ENCODE measurements at places on chromosomes 4 and X.

- DNase-seq: no peak
Observed at GRCh38 chrX:46770000-46770816, 11.3 kb upstream of the SLC9A7 start.

GRCh38 chrX:47633689-47634590, 4.2 kb upstream of the CFP start:
- no peak for DNase-seq

GRCh38 chr4:127238956-127239475, 393.7 kb upstream of the INTU start:
- no peak for DNase-seq

DNA sequence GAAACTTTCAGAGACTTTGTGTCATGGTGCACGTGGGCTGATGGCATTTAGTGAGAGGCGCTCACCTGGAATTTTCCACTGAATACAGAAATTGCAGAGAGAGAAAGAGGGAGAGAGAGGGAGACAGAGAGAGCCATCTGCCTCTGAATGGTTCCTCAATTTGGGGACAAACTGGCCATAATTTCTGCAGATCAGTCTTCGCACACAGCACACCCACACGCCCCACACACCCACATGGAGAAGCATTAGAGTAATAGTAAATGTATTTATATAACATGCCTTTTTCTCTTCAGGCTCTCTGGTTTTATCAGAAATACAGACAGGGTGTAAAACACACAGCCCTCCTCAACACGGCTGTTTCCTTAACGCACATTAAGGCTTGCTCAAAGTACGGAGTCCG, 38.6 kb downstream of the PRKX start:
- DNase-seq: no peak

GRCh38 chr4:65241257-65241997, 428.9 kb downstream of the EPHA5 start:
- no peak for DNase-seq

DNA sequence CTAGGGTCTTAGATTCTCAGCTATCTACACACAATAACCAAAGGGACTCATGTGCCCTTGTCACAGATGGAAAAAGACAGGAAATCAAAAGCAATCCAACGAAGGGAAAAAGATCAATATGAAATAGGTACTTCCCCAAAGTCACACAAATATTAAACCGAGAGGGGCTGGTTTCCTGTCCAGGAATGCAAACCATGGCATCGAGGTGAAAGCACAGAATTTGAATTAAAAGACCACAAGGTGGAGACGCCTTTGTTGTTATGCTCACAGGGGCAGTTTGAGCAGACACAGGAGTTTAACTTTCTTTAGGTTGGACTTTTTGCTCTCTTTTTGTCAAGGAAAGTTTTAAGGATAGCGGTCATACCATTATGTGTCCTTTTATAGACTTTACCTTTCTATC, 14.3 kb downstream of the H2BW1 start:
- no peak for DNase-seq

DNA sequence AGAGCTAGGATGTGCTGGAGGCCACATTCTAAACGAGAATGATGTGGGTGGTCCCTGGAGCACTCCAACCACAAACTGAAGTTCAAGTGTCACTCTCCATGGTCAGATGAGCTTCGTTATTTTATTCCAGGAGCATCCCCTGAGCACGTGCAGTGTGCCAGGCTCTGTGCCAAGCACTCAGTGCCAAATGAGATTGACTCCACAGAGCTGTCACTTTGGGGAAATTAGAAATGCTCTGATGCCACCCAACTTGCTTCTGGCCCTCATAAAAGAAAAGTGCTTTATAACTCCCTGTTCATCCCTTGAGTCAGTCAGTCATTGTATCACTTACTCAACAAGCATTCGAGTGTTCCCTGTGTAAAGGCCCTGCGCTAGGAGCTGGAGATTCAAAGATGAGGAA, 91.2 kb downstream of the RTL5 start:
- DNase-seq: no peak

DNA sequence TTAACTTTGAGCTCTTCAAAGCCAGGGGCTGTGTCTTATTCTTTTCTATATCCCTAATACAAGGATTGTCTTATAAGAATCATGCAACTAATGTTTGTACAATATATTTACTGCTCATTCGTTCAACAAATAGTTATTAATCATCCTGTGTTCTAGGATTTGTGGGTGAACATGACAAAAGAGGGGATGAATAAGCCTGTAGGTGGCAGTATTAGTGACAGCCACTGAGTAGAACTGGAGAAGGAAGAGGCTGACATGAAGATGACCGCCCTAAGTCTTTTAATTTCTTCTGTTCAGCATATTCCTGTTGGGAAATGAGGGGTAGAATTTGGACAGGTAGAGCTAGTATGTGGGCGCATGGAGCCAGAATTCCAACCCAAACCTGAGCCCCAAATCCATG, 11.9 kb upstream of the LINC00632 start:
- no peak for DNase-seq

DNA sequence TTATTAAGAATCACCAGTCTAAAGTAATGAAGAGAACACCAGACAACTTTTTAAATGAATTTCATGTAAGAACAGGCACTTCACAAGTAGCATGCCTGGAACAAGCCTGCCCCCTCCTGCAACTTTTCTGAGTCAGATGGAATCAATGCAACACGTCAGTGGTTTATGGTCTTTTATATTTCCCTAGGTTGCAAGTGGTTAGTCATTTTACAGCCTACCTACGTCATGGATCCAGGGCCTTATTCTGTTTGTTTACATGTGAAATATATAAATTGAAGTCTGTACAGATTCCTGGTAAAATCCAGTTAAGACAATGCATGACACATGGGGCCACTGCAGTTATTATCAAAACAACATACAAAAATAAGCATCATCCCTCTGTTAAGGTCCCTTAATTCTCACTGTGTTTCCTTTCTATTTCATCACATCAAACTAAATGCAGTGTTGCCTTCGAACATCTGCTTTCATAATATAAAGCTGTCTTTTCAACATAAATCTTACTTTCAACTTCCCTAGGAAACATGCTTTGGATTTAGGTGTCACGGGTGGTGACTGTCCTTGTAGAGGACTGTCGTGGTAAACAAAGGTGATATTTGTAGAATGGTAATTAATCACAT, 309.3 kb downstream of the FRMPD4 start:
- DNase-seq: no peak

- DNase-seq: no peak
Observed at GRCh38 chrX:31136144-31136611, 64.3 kb upstream of the FTHL17 start.

DNA sequence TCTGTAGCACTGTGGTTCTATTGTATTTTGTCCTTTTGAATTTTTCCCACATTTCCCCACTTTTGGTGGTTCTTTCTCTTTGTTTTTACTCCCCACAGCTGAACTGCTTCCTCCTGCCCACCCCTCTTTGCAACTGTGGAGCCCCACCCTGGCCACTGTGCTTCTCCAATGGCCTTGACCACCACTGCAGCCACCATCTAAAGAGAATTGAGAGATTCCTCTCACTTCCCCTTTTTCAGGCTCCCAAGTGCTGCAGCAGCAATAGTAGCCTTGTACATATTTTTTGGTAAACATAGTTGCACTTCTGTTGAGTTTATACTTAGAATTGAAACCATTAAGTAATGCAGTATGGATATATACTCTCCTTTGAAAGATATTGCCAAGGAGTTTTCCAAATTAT, 51.3 kb upstream of the FRMPD3 start:
- no peak for DNase-seq

DNA sequence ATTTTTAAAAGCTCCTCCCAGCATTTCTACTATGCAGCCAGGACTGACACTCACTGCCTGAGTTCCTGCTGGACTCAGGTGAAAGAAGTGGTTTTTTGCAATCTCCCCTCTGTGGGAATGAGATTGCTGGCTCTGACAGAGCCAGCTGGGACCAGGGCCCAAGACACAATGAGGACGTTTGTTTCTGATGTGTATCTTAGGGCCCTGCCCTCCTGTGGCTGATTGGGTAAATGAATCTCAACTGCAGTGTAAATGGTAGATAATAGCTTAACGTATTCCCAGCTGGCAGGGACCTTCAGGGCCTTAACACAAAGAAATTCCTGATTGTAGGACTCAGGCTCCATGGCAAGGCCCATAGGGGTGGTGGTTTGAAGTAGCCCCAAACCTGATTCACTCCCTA, 85.8 kb upstream of the PRPS1 start:
- no peak for DNase-seq

GRCh38 chr4:166315721-166316467, 442.9 kb downstream of the TLL1 start:
- no peak for DNase-seq

DNA sequence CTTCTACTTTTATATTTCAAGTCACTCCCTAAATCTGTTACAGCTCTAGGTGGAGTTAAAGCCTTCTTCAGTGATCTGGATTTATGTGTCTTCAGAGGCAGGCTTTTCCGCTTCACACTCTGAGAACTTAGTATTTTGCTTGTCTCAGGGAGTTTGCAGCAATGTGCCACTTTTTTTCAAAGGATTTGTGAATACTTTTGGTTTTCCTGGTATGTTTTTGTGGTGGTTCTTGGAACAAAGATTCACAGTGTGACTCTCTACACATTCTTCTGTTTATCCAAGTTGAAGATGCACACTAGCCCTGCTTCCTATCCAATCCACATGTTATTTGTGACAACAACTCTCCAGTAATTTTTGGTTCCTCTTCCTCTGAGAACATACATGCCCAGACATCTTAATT, 1253.7 kb downstream of the TECRL start:
- DNase-seq: no peak

DNA sequence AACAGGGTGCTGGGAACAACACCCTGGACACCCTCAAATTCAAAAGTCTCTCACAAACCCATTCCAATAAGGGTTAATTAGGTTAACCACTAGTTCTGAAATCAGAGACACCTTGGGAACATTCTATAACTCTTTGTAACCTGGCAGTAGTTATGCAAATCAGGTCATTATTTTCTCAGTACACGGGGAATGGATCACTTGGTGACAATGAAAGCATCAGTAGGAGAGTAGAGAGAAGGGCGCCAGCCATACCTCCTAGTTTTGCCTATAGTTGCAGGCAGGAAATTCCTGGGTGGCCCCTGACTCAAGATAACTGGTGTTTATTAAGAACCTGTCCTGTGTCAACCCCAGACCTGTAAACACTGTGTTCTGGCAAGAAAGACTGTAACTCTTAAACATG, 2.5 kb downstream of the CCDC110 start:
- no peak for DNase-seq

GRCh38 chr4:128879971-128880370, 70.5 kb downstream of the JADE1 start:
- no peak for DNase-seq

DNA sequence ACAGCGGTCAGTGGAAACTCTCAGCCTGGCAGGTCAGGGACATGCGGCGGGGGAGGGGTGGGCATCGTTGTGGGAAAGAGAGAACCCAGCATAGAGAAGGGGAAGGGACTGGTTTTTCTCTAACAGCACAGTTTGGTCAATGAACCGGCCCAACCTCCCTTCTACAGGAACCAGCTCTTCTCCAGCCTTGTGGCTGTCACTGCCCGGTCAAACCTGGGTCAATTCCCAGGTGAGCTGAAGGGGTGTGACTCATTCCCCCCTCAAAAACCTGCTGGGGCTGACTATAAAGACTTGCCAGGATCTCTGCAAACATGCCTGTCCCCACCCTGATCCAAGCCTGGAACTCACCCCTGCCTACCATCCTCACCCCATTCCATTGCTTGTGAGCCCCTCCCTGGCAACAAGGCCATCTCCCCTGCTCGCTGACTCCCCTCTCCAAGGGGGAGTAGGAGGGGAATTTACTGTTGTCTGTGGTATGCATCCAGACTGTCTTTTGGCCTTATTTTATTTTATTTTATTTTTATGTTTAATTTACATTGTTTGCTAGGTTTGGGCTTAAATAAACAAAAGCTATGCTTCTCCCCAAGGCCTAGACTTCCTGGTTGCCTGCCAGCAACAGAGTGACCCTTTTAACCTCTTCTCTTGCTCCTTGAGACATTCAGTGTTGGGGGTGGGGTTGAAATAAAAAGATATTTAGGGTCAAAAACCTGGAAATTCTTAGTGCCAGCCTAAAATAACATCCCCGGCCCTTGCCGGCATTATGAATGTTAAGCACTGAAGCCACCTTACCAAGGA, 49.6 kb downstream of the TSC22D3 start:
- no peak for DNase-seq

DNA sequence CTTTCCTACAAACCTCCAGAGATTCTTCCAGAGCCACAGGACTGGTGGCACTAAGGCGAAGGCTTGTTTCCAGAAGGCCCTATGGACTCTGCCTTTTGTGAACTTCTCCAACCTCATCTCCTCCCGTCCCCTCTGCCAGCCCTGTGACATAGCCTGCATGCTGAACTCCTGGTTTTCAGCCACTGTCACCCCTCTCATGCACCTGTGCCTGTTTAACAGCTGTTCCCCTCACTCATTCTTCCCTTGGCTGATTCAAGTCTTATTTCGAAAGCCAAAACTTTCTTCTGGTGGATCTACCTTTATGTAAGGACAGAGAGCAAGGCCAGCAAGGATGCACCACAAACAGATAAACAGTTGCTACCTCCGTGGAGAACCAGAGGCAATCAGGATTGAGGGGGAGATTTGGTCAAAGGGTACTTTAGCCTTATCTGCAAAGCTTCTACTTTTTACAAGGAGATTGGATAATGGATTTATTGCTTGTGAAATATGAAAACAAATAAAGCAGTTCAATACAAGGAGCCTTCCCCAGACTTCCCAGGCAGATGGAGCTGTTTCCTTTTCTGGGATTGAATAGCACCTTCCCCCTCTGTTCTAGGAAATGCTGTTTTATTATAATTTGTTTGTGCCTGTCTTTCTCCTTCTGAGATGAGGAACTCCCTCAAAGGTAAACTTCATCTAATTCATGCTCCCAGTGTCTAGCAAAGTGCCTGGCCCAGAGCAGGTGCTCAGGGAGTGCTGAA, 5.7 kb downstream of the CITED1 start:
- no peak for DNase-seq

GRCh38 chr4:26284536-26284935, 36.3 kb upstream of the RBPJ start:
- no peak for DNase-seq

- DNase-seq: no peak
Observed at GRCh38 chr4:53515076-53515475, 76.2 kb downstream of the LNX1 start.

Measured in stimulated activated CD4-positive, alpha-beta T cell treated with anti-CD3 and anti-CD28 coated beads, Interleukin-12 subunit alpha, Interleukin-12 subunit beta, amount 100 ng/mL, for 48 hours (primary cell).